Lung (tissue), 17 donors: ENCODE measurements at places on chromosomes 3 and 15. TPM values are rescaled to one million over a fixed set of nuclear protein-coding genes. Genes with fewer than 3 reads are reported as not detected.

DNA sequence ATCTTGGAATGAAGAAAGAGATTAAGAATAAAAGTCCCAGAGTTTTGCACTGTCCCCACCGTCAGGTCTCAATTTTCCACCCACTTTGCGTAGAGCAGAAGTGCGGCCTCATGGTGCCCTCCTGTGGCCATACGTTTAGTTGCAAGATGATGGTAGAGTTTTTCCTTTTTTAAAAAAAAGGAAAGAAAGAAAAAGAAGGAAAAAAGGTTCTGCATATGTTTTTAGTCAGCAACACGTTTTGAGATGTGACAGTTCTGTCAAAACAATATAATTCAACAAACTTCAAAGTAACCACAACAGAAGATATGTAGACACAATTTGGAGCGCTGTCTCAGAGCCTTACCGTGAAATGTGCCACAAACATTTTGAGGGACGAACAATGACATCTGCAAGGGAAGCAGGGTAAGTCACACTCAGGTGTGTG, 24.6 kb downstream of the EBLN2 start:
- peak; percentile 91 for DNase-seq

SEMA3F gene
- total RNA-seq: 27.8 TPM

LRTM1 gene
- not detected for total RNA-seq

DNA sequence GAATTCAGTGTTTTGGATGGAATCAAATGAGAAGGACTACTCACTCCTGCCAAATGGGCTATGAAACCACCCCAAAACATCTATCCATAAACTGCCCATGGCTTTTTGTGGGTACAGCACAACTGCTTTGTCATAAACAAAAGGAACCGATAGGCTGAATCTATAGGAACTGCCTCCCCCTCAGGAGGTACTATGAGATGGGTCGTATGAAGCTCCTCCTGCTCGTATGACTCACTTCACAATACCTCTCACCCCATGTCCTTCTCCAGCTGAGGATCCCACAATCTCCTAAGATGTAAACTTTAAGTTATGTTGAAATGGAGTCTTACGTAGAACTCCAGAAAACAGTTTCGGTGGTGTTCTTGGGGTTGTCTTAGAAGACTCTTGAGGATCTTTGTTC, 129.9 kb upstream of the SAMMSON start:
- no peak for DNase-seq

DNA sequence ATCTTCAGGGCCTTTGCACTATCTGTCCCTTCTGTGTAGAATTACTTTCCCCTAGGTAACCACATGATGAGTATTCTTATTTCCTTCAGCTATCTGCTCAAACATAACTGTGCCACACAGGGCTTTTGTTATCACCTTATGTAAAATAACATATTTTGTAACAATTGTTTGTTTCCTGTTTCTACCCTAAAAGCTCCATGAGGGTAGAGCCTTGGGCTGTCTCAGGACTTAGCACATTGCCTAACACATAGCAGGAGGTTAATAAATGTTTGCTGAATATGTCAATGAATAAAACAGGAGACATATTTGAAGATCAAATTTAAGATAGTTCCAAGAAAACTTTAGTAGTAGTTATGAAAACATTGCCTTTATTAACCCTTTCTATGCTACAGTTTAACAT, 14.7 kb downstream of the VGLL3 start:
- DNase-seq: no peak
